Epithelial cell of alveolus of lung (primary cell): ENCODE measurements at places on chromosomes 4 and X. TPM values are rescaled to one million over a fixed set of nuclear protein-coding genes. Genes with fewer than 3 reads are reported as not detected.

The OTC gene
- not detected in 2 replicates for total RNA-seq

The ZNF630 gene
- 0.78 and 2.5 TPM in 2 replicates for total RNA-seq

The EDA gene
- total RNA-seq = 0.65 and 0.96 TPM in 2 replicates

The EPGN gene
- total RNA-seq = not detected in 2 replicates

The DMRTC1 gene
- total RNA-seq = not detected in 2 replicates

The TACR3 gene
- not detected in 2 replicates for total RNA-seq

The IQSEC2 gene
- total RNA-seq = 17.3 and 18.8 TPM in 2 replicates

The PDGFRA gene
- 159 and 281 TPM in 2 replicates for total RNA-seq

The NHS gene
- total RNA-seq = 5.7 and 5.9 TPM in 2 replicates

The DCX gene
- not detected in 2 replicates for total RNA-seq

The BTK gene
- not detected in 2 replicates for total RNA-seq

The ABCG2 gene
- 0.08 and 1.0 TPM in 2 replicates for total RNA-seq

The MTNR1A gene
- 0.48 TPM in 1 of 2 replicates, not detected in the other for total RNA-seq

The STK32B gene
- 0.52 and 1.4 TPM in 2 replicates for total RNA-seq

The ALAS2 gene
- total RNA-seq = not detected in 2 replicates

The CFAP47 gene
- not detected in 2 replicates for total RNA-seq

The XG gene
- under 0.01 TPM in 2 replicates for total RNA-seq
